Omental fat pad (tissue), 4 donors: ENCODE measurements at places on chromosomes 11 and 22. TPM values are rescaled to one million over a fixed set of nuclear protein-coding genes. Genes with fewer than 3 reads are reported as not detected.

The OR52I2 gene
- total RNA-seq: not detected

DNA sequence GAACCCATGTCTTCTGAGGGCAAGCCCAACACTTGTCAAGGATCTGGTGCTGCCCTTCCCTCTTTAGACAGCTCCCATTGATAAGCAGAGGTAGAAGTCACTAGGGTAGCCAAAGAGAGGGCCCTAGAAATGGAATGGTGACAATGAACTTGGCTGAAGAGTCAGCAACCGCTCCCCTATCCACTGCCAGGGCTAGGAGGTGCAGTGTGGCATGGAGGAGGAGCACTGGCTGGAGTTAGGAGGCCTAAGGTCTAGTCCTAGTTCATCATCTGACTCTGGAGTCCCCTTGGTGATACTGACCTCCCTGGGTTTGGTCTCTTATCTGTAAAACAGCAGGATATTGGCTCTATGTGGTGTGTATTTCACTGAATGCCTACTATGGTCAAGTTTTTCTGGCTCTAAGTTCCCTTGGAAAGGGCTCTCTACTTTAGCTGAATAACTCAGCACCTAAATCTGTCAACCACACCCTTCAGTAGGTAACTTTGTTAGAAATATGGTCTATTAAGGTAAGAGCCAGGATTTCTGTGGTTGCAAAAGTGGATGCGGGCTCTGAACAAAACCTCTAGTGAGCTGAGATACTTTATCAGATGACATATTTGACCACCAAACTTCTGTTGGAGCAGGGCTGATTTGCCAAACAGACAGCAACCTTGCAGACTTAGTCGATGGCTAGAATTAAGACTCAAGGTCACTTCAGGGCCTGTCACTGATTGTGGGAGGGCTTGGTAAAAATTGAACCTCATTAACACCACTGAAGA is 10.5 kb downstream of the TIMP3 start:
- DNase-seq: no peak

The SMTNL1 gene
- not detected for total RNA-seq

The SYT13 gene
- total RNA-seq: not detected

GRCh38 chr11:2792381-2793250 is 92.8 kb upstream of the KCNQ1OT1 start:
- DNase-seq: peak; percentile 19

GRCh38 chr11:35747668-35748067 is 85.1 kb downstream of the TRIM44 start:
- no peak for DNase-seq
